Common myeloid progenitor, CD34-positive (primary cell): ENCODE measurements at places on chromosomes 16 and 17.

DNA sequence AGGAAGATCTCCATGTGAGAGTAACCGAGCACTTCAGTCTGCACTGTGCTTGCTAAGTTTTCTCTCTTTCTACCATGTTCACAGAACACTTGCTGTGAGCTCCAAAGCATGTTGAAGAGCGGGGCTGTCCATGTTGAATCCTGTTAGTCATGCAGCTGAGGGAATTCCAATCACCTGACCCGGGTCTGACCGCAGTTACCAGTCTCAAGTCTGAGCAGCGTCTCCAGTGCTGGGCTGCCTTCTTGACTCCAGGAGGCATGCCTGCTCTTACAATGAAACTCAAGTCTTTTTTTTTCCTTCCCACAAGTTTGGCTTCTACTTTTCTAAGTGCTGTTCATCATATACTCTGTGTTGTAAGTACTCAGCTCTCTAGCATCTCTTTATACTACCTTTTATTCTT, 44.3 kb downstream of the HOXB1 start:
- DNase-seq, result no peak

GRCh38 chr17:13128676-13129075, 110.8 kb upstream of the ELAC2 start:
- no peak for DNase-seq

GRCh38 chr17:49577963-49578362, 2.3 kb downstream of the NXPH3 start:
- DNase-seq, result no peak

- no peak for DNase-seq
Measured at GRCh38 chr16:54342966-54343365, 56.4 kb upstream of the IRX3 start.

- DNase-seq, result no peak
Measured at GRCh38 chr17:34356194-34356593, at the start of gene CCL13. Gene CCL13 (plus strand): TSS chr17:34356480. CDS start chr17:34356527, 47 bp downstream.

GRCh38 chr17:27088767-27089078, 205.2 kb upstream of the WSB1 start:
- DNase-seq, result no peak

GRCh38 chr17:61455324-61456060, 3.3 kb downstream of the TBX4 start:
- DNase-seq, result no peak

- DNase-seq, result peak; percentile 90
Measured at GRCh38 chr17:42312285-42313130, 24.2 kb downstream of the STAT5A start.

DNA sequence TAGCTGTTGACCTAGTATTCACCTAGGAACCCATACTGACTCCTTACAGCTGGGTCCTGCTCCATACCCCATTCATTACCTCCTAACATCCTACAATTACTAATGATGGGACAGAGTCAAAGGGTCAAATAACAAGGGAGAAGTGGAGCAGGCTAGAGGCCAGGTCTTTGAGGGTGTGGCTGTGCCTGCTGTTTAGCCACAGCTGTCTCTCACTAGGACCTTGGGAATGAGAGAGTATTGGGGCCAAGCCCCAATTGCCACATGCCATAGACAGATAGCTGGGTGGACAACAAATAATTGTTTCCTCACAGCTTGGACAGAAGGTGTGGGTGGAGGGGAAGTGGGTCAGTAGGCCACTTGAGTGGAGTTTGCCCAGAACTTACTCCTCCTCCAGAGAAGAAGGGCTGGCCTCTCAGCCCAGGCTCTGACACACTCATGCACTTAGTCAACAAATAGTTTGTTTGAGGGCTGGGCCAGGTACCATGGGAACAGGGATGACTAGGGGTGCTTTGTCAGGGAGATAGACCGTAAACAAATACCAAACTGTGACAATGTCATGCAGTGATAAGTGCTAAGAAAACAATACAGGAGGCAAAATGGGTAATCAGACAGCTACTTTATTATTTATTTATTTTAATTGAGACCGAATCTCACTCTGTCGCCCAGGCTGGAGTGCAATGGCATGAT, 10.2 kb upstream of the CENPT start:
- peak; percentile 78 for DNase-seq

GRCh38 chr16:84616515-84616914, 1.4 kb downstream of the COTL1 start:
- DNase-seq, result no peak

DNA sequence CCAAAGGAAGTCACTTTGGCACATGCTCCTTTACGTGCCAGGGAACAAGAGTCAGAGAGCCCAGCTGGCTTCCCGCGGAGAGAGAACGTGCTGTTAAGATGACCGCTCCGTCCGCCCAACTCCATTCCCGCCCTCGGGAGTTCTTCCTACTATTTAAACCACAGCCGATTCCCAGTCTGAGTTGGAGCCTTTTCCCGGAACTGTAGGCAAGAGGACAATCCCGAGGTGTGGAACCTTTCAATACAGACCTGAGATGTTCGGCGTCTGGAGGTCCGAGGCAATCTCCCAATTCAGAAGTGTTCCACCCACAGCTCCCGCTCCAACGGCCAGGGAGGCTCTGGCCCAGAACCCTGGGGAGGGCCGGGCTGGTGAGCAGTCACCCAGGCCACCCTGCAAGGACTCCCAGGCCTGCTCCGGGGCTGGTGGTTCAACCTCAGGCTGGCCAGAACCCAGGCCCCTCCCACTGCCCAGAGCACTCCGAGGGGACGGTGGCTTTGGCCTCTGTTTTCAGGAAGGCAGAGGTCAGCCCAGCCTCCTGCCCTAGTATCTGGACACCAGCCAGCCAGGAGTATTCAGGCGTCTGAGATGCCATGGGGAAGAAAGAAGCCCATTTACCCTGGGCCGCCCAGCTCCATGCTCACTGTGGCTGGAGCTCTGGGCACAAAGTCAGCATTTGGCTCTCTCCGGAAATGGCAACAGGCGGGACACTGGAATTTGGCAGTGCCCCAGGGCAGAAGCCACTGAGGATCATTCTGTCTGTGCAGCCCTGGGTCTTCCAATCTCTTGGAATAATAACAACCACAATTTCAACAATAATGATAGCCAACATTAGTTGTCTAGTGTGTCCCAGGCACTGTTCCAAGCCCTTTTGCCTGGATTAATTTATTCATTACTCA, 21.4 kb downstream of the EMP2 start:
- no peak for DNase-seq

GRCh38 chr16:18800775-18801144, 589 bp downstream of the ARL6IP1 start:
- DNase-seq, result no peak

GRCh38 chr17:76935331-76935730, 67.1 kb downstream of the MGAT5B start:
- no peak for DNase-seq

- peak; percentile 86 for DNase-seq
Measured at GRCh38 chr16:49857423-49858181, 1.7 kb upstream of the ZNF423 start.

DNA sequence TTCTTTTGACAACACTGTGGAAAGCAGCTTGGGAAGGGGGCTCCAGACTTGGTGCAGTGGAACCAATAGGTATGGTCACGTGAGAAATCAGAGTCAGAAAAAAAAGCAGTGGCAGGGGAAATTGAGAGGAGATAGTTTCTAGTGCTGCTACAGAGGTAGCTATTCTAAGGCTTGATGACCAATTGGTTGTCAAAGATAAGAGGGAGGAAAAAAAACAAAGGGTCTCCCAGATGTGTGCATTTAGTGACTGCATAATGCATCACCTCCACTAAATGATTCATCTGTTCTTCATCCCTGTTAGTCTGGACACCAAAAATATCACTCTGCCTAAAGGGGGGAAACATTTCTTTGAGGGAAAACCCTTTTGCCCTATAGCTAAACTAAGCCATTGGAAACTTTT, 56.5 kb downstream of the PIGL start:
- no peak for DNase-seq

DNA sequence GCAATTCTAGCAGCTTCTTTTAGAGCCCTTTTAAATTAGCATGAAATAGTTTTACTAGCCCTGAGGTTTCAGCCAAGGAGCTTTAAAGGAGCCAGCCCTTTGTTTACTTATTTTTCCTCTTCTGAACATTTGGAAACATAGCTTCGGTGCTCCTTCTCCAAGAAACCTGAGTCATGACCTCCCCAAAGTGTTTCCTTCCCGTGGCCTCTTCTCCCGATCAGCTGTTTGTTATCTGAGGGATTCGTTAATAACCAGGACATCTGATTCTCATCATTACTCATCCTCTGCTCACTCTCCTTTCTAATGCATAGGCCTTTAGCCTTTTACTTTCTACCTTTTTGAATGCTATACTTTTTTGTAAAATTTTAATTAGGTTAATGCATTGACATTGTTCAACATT, 204.5 kb downstream of the WWOX start:
- no peak for DNase-seq

DNA sequence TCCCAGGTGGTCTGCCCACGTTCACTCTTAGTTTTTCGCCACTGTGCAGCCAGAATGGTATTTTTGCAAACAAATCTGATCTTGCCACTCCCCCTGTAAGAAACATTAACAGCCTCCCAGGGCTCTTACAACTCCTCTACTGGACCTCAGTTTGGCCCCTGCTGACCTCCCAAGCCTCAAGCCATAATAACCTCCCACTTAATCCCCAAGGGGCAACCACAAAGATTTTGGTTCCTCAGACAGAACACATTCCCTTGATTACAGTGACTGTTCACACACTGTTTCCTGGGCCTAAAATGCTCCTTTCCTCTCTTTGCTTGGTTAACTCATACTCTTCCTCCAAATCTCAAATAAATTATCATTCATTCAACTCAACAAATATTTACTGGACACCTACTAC, 21.5 kb upstream of the CD300E start:
- DNase-seq, result no peak

- DNase-seq, result peak; percentile 97
Measured at GRCh38 chr17:49676276-49676868, 1.5 kb downstream of the SPOP start.

GRCh38 chr16:12971241-12971640, 69.8 kb downstream of the SHISA9 start:
- DNase-seq, result no peak

- DNase-seq, result no peak
Measured at GRCh38 chr17:12732366-12732765, 56.9 kb upstream of the ARHGAP44 start.

DNA sequence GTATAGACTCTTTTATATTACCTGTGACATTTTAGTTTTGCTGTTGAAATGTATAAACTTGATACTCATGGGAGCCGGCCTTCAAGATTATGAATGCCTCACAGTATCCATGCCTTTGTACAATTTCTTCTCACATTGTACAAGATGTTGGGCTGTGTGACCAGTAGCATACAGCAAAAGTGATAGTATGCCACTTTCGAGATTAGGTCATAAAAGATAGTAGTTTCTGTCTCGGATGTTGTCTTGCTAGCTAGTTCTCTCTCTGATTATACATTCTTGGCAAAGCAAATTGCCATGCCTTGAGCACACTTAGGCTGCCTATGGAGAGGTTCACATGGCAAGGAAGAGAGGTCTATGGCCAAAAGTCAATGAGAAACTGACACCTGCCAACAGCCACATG, 1309.8 kb upstream of the CDH8 start:
- no peak for DNase-seq

DNA sequence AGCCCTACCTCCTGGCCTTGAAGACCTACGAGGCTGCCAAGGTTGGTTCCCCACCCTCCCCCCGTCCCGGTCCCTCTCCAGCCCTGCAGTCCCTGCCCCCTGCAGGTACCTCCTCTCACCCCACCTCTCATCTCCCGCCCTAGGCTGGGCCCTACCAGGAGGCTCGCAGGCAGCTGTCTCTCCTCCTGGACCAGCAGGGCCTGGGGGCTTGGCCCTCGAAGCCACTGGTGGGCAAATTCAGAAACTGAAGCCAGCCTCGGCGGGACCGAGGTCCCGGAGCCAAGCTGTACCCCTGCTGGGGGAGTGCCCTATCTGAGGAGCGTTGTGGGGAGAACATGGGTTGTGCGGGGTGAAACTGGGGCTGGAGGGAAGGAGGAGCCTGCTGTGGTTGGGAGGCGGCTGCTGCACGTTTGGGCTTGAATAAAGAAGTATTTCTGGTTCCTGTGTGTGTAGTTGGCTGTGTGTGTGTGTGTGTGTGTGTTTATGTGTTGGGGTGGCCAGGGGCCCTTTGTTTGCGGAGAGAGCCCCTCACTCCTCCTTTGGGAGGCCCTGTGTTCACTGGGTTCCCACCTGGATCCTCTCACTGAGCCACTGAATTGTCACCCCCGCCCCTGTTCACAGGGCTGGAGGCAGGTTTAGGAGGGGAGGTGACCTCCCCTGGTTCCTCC, 5.9 kb downstream of the ADAD2 start:
- DNase-seq, result no peak

- no peak for DNase-seq
Measured at GRCh38 chr16:56518425-56518824, 1.4 kb downstream of the BBS2 start.

DNA sequence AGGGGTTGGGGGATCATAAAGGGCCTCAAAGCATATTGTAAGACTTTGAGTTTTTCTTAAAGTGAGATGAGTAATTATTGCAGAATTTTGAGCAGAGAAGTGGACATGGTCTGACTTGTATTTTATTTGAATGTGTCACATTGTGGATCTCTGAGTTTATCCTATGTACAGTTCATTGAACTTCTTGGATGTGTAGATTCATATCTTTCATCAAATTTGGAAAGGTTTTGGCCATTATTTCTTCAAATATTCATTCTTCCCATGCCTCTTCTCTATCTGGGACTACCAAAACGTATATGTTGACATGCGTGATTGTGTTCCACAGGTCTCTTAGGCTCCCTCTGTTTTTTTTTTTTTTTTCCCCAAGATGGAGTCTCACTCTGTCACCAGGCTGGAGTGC, 14.3 kb upstream of the DLX3 start:
- no peak for DNase-seq

GRCh38 chr16:47054306-47054705, 80.8 kb upstream of the DNAJA2 start:
- no peak for DNase-seq

- no peak for DNase-seq
Measured at GRCh38 chr17:72804949-72805707, 287.4 kb downstream of the SLC39A11 start.

DNA sequence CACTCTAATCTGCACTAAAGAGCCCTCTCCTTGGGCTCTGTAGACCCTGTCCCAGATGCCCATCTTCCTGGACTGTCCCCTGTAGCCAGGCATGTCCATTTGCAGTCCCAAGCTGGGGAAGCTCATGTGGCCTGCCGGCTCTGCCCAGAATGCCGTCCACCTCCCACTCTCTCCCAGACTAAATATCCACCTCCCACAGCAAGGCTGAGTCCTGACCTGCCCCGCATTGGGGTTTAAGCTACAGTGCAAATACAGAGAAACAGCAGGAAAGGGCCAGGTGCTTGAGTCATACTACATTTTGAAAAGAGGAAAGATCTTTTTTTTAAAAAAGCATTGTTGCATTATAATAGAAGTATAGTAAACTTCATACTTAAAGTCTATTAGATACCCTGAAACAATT, 3.0 kb downstream of the ST6GALNAC2 start:
- no peak for DNase-seq
